ENCODE measurements at places on chromosomes 1 and 21.

- no peak for DNase-seq
Observed at GRCh38 chr1:201900476-201900875, 11.8 kb downstream of the SHISA4 start.

DNA sequence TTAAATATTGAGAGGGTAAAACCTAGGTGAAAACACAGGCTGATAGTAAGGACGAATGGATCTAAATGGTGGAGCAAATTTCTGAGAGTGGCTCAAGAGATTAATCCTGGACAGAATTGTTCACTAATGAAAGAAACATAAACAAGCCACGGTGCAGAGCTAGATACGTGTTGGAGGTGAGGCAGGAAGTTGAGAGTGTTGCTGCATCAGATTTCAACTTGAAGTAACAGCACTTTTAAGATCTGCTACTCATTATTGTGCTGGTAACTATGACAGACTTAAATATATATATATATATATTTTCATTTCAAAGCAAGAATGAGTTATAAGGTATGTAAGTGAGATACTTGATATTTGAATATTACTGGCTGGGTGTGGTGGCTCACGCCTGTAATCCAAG is 64.9 kb downstream of the PTGS2 start:
- no peak for DNase-seq

DNA sequence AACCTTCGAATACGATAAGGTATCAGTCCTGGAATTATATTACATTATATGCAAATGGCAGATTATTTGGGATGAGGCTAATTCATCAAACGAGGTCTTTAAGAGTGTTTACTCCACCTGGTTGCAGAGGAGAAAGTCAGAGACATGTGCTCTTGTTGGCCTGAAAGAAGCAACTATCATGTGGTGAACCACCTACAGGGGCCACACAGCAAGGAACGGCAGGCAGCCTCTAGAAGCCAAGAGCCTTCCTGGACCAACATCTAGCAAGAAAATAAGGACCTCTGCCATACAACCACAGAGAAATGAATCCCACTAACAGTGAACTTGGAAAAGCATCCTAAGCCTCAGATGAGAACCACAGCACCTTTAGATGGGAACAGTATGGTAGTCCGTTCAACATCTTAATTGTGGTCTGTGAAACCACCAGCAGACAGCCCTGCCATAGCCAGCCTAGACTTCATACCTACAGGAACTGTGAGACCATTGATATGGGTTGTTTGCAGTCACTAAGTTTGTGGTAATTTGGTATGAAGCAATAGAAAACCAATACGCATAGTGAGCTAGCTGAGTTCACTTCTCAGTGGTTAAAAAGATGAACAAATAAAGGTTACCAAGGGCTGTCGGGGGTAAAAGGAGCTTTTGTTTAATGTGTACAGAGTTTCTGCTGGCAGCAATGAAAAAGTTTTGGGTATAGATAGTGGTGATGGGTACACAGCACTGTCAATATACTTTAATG is 345.7 kb upstream of the RUNX1 start:
- no peak for DNase-seq

GRCh38 chr1:15578921-15579682 is 5.7 kb downstream of the AGMAT start:
- no peak for DNase-seq

- DNase-seq = no peak
Observed at GRCh38 chr21:28633839-28634555, 358.7 kb downstream of the LTN1 start.

Measured in NCI-H187 treated with DMSO at 0.1 percent for 48 hours (cell line).